ENCODE measurements at places on chromosomes 12 and 14.

GRCh38 chr12:19872621-19873540 lies 433.6 kb downstream of the AEBP2 start:
- DNase-seq, result no peak

DNA sequence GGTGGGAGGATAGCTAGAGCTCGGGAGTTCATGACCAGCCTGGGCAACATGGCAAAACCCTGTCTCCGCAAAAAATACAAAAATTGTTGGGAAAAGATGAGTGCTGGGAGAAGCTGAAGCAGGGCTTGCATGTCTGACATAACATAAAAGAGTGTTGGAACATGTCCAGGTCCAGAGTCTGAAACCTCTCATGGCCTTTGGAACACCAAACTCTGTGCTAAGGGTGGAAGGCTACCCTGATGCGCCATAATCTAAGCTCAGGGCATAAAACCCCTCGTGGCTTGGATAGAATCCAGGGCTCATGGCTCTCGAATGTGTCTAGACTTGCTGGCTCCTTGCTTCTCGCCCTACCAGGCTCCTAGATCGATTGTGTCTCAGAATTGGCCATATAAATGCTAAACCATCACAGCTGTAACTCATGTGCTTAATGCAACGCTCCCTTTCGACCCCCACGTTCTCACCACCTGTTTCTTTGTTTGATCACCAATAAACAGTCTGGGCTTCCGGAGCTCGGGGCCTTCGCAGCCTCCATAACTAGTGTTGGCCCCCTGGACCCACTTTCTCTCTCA lies 6.7 kb upstream of the CLEC7A start:
- DNase-seq, result no peak

DNA sequence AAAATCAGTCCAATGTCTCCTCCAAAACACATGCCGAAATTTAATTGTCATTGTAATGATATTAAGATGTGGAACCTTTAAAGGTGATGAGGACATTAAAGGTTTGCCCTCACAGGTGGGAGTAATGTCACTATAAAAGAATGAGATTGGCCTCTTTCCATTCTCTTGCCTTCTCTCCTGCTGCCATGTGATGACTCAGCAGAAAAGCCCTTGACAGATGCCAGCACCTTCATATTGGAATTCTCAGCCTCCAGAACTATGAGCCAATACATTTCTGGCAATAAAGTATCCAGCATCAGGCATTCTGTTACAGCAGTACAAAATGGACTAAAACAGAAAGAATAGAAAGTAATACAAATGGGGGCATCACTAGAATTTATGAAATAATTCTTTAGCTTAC lies 609.7 kb downstream of the SLC16A7 start:
- DNase-seq, result no peak

GRCh38 chr14:76118594-76118993 lies 33.1 kb upstream of the GPATCH2L start:
- no peak for DNase-seq

DNA sequence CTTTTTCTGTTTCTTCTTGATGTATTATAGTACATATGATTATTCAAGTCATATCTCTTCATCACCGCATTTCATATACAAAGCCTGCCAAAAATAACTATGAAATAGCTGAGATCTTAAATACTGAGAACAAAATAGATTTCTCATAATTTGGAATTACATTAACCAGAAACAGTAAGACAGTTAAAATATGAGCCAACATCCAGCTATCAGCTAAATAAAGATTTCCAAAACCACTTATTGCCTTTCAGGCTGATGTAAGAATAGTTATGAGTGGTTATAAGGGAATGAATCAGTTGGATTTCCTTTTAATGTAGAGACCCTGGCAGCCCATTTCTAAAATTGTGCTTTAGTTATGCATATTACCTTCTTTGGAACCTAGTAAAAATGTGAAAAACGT lies 47.4 kb downstream of the TMEM117 start:
- DNase-seq, result no peak

All from CMK (cell line).